Nucleus accumbens (tissue), 56 donors: ENCODE measurements at places on chromosomes 2 and 18.
A peak's percentile ranks its signal among the peaks of the same experiment; 100 is the strongest.

GRCh38 chr18:59145055-59145454 is 5.4 kb downstream of the SEC11C start:
- DNase-seq = no peak

DNA sequence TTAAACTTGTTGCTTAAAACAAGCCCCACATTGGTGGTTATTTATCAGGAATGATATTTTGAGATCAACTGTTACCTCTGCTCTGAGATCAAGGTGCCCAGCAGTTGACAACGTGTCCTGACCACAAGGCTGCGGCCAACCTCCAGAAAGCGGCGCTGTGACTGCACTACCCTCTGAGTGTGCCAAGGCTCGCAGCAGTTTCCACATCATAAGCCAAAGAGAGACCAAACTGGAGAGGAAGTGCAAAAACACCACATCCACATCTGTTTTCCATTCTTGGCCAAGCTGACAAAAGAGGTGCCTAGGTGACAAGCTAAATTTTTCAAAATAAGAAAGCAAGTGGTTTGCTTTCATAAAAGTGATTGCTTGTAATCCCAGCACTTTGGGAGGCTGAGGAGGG is 410.8 kb upstream of the POU3F3 start:
- DNase-seq = no peak

GRCh38 chr18:48172226-48173006 is 236.8 kb downstream of the ZBTB7C start:
- DNase-seq = no peak

DNA sequence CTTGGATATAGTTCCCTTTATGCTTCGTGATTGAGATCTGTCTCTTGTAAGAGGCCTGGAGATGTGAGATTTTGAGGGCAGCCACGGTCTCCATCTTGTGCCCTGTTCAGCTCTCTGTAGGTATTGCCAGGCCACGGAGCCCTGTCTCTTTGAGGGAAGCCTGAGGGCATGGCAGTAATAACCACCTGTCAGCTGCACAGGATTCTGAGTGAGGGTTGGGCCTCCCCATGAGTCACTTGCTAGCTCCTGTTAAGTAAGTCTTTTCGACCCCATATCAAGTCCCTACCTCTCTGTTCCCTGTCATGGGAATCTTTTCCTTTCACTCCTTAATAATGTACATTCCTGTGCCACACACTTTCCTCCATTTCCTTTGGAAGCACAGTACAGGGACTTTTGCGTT is 20.4 kb downstream of the LYPD6B start:
- no peak for DNase-seq

- no peak for DNase-seq
These were observed 48.2 kb upstream of the FOXI3 start for GRCh38 chr2:88500691-88501090.

DNA sequence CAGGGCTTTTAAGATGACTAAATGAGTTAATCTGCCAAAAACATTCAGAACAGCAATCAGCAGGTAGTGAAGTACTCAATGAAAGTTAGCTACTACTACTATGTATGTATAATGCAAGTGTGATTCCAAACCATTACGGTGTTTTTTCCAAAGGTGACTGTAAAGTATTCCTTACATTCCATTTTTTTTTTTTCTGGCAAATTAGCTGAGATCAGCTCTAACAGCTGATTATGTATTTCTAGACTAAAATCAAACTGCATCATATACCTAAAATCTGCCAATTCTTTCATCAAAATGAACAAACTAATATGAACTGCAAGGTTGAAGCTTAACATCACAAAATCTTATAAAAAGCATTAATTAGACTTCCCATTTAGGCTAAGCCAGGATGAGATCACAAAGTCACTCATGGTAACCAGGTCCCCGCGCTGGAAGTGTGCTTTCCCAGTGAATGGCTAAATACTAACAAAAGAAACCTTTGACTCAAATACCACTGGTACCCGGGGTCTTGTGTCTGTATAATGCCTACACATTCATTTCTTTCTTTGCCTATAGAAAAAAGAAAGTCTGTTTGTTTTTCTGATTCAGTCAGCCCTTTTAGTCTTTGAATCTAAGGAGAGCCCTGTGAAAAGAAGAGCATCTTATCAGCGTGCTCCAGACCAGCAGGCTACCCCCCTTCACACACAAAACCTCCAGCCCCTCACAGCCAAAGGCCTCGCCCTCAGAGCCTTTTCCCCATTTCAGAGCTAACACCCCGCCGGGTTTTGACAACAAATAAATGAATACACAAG is 88.3 kb downstream of the RBMS1 start:
- DNase-seq = no peak

DNA sequence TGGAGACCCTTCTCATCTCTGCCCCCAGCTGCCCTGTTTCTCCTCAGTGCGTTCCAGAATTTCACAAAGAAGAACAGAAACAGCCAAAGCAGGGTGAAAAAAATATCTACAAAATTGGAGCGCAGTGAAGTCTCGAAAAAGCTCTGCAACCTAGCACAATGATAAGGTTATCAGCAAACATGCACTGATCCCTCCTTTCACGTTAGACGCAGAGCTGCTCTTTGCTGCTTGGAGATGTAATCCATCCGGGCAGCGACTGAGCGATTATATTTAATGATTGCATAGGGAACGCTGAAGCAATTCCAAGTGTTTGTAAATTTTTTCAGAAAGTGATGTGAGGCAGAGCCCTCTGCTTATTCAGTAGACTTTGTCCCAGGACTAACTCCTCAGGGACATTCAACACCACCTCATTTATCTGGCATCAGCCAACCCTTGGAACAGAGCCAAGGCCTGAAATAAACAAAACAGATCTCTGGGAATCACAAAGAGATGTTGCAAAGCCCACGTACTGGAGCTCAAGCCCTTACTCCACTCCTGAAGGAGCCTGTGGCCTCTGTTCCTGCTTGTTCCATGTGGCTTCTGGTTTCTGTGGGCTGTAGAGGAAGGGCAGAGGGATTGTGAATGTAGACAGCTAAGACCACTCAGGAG is 172.6 kb upstream of the BCL2L11 start:
- no peak for DNase-seq

DNA sequence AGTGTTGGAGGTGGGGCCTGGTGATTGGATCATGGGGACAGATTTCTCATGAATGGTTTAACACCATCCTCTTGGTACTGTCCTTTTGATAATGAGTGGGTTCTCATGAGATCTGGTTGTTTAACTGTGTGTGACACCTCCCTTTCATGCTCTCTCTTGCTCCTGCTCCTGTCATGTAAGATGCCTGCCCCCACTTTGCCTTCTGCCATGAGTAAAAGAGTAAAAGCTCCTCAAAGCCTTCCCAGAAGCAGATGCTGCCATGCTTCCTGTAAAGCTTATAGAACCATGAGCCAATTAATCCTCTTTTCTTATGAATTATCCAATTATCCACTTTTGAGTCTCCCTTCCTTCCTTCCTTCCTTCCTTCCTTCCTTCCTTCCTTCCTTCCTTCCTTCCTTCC is 317.7 kb downstream of the RDH14 start:
- DNase-seq = no peak

DNA sequence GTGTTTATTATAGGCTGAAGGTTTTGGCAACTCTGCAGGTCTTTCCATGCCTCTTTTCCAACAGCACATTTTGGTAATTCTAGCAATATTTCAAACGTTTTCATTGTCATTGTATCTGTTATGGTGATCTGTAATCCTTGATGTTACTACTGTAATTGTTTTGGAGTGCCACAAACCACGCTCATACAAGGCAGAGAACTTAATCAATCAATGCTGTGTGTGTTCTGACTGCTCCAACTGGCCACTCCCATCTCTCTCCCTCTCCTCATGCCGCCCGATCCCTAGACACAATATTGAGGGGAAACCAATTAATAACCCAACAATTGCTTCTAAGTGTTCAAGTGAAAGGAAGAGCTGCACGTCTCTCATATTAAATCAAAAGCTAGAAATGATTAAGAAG is 32.9 kb downstream of the HDLBP start:
- DNase-seq = no peak

DNA sequence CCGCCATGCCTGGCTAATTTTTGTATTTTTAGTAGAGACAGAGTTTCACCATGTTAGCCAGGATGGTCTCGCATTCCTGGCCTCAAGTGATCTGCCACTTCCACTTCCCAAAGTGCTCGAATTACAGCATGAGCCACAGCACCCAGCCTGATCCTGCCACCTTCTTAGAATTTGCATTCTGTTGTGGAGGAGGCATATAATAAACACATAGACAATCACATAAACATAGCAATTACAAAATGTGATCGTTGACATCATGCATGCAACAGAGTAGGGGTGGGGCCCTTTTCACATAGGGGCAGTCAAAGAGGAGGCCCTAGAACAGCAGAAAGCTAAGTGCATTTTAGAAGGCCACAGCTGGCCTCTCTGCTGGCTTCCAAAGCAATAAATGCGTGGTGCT is 39.9 kb upstream of the TSPYL6 start:
- DNase-seq = no peak

DNA sequence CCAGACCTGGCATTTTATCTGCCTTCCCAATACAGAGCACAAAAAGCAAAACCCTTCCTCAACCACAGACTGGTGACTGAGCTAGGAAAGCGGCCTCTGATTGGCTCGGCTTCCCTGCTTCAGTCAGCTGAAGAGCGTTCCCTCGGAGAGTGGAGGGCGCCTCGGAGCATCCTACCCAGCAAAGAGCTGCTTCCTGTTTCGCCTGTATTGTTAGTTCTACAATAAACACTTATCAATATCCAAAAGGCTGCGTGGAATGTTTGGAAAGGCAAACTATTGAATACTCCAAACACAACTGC is 125.0 kb downstream of the CACNB4 start:
- peak; percentile 12 for DNase-seq

DNA sequence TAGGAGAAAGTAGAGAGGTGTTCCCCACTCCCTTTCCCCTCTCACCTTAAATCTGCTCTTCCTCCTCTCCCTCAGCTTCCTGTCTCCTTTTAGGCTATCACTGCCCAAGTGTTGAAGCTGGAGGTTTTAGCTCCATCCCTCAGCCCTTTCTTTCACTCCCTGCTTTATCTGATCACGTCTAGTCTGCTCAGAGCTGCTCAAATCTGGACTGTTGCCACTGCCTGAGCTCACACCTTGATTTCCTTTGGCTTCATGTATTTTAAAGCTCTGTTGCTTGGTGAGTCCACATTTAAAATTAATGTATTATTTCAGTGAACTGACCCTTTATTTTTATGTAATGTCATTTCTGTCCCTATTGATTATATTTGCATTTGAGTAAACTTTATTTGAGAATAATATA is 236.6 kb downstream of the PTGR3 start:
- no peak for DNase-seq

GRCh38 chr2:61853086-61853846 is 594 bp downstream of the FAM161A start:
- no peak for DNase-seq

- no peak for DNase-seq
These were observed 4.1 kb downstream of the SPATS2L start for GRCh38 chr2:200310545-200310971.

- no peak for DNase-seq
These were observed 47.0 kb downstream of the IWS1 start for GRCh38 chr2:127479219-127479825.

DNA sequence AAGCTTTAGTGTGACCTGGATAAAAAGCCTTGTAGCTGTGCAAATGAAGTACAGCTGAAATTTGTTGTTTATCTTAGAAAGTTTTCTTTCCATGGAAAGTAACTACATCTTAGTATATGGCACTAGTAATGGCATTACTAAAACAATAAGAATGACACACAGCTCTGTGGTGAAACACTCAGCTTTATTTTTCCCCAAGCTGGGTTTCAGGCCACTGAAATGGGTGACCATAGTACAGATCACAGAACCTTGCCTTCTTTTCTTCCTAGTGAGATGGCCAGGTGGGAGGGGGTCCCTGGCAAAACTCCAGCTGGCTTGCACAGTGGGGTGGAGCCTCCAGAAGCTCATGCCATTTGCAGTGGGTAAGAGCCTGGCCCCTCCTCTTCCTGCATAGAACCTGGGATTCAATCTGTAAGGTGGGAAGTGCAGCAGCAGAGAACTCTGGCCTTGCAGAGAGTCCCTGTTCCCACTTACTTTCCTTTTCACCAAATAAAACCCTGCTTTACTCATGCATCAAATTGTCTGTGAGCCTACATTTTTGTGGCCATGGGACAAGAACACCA is 17.6 kb upstream of the GRP start:
- no peak for DNase-seq

GRCh38 chr2:190791347-190791975 is 89.2 kb upstream of the GLS start:
- DNase-seq = peak; percentile 7

DNA sequence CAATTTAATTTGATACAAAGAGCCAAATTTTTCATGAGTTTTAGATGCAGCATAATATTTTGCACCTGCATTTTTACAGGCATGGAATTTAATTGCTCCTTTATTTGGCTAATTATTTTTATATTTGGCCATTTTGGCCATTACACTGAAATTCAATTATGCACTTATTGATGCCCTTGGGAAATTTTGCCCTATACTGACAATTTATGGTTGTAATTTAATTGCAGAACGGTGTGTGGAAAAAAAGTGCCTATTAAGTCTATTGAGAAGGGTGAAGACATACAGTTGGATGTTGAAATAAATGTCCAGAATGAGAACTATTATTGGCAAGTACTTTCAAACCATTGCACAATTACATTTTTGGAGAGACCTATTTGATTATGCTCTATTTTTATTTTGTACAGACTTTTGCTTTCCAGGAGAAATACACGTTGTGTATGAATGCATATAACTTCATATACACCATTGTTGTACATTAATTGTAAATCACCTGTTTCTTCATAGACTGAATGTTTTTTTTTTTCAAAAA is 1319.3 kb upstream of the CDH2 start:
- no peak for DNase-seq

DNA sequence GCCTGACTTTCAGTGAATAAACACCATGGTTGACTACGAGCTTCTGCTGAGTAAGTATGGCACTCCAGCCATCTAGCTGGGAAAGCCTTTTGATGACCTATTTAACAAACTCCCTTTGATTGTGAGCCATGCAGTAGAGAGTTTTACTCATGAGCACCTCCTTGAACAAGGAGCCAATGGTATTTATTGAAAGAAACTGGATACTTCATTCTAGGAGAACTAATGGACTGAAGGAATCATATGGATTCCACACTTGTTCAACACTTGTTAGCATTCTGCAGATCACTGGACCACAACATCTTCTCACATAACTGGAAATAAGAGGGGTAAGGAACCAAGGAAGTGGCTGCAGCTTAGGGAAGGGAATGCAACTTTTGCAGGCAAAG is 320.9 kb upstream of the ETAA1 start:
- no peak for DNase-seq

- DNase-seq = no peak
These were observed 8.1 kb downstream of the SIX2 start for GRCh38 chr2:45000921-45001868.

GRCh38 chr2:161358838-161359237 is 50.6 kb downstream of the PSMD14 start:
- DNase-seq = no peak

DNA sequence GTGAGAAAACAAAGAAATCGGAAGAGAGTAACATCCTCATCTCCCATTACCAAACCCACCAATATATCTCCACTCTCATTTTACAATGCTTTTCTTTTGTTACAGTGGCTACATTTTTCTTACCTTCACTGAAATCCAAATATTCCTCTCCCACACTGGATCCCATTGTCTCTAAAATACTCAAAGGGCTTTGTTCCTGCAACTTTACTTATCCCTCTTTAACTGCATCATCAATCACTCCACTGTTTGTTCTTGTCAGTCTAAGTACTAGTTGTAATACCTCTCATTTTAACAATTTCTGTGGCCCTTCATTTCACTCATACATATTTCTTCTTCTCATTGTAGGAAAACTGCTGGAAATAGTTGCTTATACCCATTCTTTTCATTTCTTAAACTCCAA is 464.2 kb upstream of the PIK3C3 start:
- DNase-seq = no peak

- no peak for DNase-seq
These were observed 292.5 kb upstream of the HDAC4 start for GRCh38 chr2:239693330-239693729.
